ENCODE measurements at places on chromosomes 2 and 18.

DNA sequence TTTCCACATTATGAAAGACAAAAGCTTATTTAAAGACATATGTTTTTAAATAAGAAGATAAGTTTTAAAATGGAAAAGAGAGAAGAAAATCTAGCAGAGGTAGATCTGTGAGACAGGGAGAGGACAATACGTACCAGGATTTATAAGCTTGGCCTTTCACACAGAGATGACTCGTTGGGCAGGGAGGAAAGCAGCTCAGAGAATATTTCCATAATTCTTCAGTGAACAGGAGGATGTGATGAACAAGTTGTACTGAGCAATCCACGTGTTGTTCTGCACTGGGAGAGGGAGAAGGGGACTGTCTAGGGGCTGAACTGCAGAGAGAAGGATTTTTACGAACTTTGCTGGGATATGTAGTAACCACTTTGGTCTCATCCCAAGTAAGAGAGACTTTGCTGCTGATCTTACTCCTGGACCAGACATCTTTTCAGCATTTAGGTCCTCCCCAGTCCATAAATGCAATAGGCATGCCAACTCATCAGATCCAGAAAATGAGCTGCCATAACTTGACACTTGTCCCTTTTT, 162.5 kb upstream of the SETBP1 start:
- DNase-seq, result no peak

DNA sequence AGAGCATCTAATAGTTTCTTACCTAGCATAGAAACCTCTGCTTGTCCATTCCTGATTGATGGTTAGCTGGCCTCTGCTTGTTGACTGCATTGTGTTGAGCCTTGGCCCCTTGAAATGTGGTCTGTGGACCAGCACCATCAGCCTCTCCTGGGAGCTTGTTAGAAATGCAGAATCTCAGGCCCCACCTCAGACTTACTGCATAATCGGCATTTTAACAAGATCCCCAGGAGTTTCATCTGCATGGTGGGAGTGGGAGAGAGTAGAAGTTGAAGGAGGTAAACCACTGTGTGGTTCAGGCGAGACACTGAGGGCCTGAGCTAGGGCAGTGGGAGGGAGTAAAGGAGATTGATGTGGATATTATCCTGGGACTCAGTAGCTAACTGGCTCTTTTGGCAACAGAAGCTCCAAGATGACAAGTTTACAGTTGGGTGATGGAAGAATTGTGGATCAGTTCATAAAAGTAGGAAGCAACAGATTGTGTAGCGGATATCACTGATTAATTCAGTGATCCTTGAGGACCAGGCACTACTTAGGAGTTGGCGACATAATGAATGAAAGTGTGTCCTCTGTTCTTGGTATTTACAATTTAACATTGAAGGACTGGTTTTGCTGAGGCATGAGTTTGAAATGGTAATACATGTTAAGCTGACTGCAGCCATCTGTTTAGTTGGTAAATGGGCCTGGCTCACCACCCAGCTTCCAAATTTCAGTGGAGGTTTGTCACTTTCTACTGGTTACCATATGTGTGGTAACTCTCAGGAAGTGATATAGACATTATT, 20.9 kb downstream of the PHLPP1 start:
- no peak for DNase-seq

DNA sequence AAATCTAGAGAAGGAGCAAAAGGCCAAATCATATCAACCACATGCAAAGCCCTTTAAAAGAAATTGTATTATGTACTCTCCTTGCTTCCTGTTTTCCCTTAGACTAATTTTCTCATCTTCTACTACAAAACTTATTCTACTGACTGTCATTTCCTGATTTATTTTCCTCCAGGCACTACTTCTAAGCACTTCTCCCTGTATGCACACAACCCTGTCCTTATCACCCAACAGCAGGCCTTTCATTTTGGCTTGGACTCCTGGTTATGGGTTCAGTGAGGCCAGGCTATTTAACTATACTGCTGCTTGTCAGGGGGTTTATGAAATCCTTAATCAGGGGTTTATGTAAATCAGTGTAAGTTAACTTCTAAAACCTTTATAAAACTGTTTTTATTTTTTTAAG, 205.1 kb upstream of the FAM98A start:
- DNase-seq, result no peak

- no peak for DNase-seq
Measured at GRCh38 chr18:8519102-8519501, 90.1 kb upstream of the RAB12 start.

- DNase-seq, result no peak
Measured at GRCh38 chr2:133589456-133589855, 21.2 kb upstream of the NCKAP5 start.

GRCh38 chr2:17935242-17935885, 56.9 kb downstream of the KCNS3 start:
- no peak for DNase-seq

DNA sequence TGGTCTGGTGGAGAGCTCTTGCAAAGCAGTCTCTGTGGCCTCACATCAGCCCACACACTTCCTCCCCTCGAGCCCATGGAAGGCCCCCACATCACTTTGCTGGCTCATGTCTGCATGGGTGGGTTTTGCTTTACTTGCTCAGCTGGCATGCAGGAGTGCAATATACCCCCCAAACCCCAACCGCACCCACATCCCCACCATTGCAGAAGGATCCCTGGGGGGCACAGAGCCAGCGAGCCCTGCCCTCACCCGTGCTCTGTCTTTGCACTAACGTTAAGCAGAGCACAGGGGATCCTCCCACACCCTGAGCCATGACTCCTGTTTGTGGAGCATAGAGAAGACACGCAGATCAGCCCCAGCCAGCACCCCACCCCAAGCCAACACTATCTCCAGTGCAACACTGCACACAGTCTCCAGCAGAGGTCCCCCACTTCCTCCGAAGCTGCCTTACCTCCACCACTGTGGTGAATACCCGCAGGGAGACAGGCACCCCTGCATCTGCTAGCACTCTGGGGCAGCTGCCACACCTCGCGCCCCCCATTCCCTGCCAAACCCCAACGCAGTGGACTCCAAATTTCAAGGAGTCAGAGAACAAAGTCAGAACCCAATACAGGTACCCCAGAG, 177.8 kb upstream of the RGPD4 start:
- no peak for DNase-seq

GRCh38 chr2:31785876-31786275, 205.1 kb upstream of the SRD5A2 start:
- DNase-seq, result no peak

GRCh38 chr2:182379241-182379640, 47.6 kb downstream of the PDE1A start:
- no peak for DNase-seq

DNA sequence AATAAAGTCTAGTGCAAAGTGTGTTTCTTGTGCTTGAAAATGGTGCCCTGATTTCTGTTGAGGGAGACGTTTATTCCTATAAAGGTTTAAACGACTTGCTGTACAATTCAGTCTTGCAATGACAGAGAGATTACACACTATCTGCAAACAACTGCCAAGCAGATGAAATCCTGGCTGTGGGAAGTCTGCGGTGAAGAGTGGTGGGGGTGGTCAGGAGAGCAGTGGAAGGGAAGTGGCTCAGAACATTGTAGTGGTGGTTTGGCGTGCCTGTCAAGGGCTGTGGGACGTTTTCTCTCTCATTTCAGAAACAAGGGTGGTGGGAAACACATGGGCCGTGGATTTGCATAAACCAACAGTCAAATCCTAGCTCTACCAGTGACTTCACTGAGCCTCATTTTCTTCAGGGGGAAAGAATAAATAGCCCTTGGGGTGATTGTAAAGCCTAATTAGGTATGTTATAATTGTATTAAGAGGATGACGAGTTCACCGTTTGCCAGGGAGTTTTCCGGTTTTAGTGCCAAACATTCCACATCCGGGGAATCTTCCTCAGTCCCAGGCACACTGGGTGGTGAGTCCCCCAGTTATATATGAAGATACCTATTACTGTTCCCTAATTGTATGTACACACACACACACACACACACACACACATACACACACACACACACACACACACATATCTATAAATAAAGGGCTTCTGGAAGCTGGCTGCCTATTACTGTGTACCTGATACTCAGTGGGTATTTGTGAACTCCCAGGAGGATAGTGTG, 115.0 kb downstream of the SPTBN1 start:
- no peak for DNase-seq

DNA sequence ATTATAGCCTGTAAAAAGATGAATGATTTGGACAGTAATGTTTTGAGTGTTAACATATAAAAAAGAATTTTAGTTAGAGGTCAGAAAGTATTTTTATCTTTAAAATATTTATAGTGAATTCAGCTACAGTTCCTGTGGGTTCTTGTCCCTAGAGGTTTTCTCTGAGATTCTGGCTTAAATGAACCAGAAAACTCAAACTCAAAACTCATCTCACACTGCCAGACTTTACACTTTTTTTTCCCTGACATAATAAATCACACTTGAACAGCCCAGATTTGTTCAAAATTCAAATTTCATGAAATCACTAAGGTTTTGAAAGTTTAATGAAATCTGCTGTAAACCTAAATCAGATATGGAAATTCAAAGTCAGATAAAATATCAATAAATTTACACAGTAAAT, 92.3 kb downstream of the KCNH7 start:
- DNase-seq, result no peak

GRCh38 chr18:6294148-6294784, 120.4 kb downstream of the L3MBTL4 start:
- no peak for DNase-seq

DNA sequence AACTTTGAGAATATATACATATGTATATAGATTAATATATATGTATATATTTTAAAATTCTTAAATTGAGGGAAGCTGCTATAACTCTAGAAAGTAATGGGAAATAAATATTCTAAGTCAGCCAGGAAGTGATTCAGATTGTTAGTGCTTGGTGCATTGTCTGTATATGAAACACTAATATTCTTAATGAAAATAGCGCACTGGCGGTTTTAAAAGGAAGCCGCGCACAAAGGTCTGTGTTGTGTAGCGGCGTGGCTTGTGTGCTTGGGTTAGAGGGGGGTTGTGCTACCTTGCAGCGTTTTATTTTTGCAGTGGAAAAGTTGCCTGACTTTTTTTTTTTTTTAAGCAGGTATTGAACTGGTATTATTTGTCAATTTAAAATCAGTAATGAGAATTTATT, 11.3 kb downstream of the TSHZ1 start:
- DNase-seq, result no peak

DNA sequence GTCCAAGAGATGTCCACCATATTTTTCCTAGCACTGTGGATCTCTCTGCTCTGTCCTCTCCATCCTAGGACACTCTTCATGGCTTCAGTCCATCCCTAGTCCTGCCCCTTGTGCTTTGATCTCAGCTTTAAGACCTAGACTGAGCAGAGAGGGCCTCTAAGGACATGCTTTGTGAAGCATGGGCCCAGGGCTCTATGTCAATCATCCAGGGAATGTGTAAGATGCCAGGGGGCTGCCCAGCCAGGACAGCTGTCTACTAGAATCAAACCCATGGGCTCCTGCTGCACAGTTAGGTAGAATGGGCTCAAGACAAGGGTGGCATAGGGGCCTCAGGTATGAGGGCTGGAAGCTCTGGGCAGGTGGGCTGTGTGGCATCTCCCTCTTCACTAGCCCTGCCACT, 24.9 kb downstream of the TET3 start:
- no peak for DNase-seq

DNA sequence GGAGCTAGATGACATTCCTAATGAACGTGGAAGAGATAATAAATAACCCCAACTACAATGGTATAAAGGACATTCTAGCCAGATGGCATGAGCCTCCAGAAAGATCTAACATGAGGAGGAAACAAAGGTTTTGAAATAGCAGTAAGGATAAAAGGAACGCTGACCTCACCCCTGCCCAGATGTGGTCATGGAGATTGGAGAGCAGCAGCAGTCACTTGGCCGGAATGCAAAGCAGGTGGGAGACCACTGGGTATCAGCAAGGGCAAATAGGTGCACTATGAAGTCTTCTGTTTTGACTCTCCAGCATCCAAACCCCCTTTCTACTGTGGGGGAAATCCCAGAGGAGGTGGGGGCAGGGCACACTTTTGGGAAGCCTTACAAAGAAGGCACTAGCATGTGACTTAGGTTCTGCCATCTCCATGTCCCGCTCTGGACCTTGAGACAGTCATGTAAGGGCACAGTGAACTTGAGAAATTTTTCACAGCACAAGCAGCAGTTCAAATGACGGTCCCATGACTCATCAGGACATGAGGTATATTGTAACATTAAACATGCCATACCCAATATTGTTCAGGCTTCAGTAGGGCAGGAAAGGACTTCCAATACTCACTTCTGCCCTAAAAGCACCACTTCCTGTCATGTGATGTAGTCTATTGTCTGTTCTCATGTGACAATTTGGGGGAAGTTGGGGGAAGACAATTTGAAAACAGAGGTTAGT, 55.2 kb downstream of the METTL4 start:
- DNase-seq, result no peak

Measured in activated CD8-positive, alpha-beta memory T cell treated with anti-CD3 and anti-CD28 coated beads for 4 hours (primary cell).